ENCODE measurements at places on chromosomes 4 and X. TPM values are rescaled to one million over a fixed set of nuclear protein-coding genes. Genes with fewer than 3 reads are reported as not detected.
A peak's percentile ranks its signal among the peaks of the same experiment; 100 is the strongest.

The ADH1C gene
- total RNA-seq = 0.69 TPM

- no peaks in the 10 kb centered on the region for H3K27me3 ChIP-seq
- no peaks in the 10 kb centered on the region for H3K36me3 ChIP-seq
- no peak overlapping the region for H3K4me3 ChIP-seq
- H3K4me1 ChIP-seq = no peaks in the 10 kb centered on the region
- no peak overlapping the region for H3K27ac ChIP-seq
- no peak for DNase-seq
Observed at GRCh38 chr4:185374027-185374426, 21.7 kb downstream of the LRP2BP start.

DNA sequence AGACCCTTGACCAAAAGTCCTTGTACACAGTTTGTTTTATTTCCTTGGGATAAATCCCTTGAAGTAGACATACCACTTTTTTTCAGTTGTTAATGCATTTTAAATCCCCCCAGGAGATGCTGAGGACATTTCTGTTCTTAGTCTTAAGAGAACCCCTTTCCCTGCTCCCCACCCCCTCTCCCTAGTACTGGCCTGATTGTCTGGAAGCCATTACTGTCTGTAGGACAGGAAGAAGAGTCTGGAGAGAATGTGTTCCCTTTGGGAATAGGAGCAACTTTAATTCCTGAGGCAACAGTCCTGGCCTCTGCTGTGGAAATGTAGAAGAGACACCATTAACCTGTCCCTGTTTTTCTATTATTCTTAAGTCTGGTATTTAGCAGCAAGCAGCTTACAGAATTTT is 52.3 kb upstream of the TMEM131L start:
- H3K27me3 ChIP-seq = no peaks in the 10 kb centered on the region
- no peak for DNase-seq
- H3K27ac ChIP-seq = peak overlapping the region; percentile 19
- peaks cover 12% of the 10 kb centered on the region for H3K4me1 ChIP-seq

- no peak for DNase-seq
- H3K4me3 ChIP-seq = no peak overlapping the region
- H3K27ac ChIP-seq = no peak overlapping the region
- no peaks in the 10 kb centered on the region for H3K27me3 ChIP-seq
- no peaks in the 10 kb centered on the region for H3K36me3 ChIP-seq
Observed at GRCh38 chr4:73345399-73345975, 58.6 kb upstream of the ALB start.

DNA sequence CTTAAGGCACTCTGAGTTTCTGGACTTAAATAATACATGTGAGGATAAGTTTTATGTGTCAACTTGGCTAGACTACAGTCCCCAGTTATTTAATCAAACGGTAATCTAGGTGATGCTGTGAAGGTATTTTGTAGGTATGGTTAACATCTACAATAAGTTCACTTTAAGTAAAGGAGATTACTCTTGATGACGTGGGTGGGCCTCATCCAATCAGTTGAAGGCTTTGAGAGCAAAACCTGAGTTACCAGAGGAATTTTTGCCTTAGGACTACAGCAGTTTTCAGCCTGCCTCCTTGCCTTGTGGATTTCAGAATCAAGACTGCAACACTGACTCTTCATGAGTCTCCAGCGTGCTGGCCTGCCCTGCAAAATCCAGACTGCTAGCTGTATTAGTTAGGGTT is 59.8 kb upstream of the HS6ST2 start:
- no peaks in the 10 kb centered on the region for H3K36me3 ChIP-seq
- no peak overlapping the region for H3K27ac ChIP-seq
- H3K27me3 ChIP-seq = no peaks in the 10 kb centered on the region
